ENCODE measurements at places on chromosomes 16 and 17. TPM values are rescaled to one million over a fixed set of nuclear protein-coding genes. Genes with fewer than 3 reads are reported as not detected.

The XAF1 gene
- 2.0 TPM for total RNA-seq

The ZG16 gene
- not detected for total RNA-seq

The GRIN2A gene
- 6.9 TPM for total RNA-seq

GRCh38 chr17:63356337-63356757 is 89.8 kb downstream of the CYB561 start:
- DNase-seq: no peak

DNA sequence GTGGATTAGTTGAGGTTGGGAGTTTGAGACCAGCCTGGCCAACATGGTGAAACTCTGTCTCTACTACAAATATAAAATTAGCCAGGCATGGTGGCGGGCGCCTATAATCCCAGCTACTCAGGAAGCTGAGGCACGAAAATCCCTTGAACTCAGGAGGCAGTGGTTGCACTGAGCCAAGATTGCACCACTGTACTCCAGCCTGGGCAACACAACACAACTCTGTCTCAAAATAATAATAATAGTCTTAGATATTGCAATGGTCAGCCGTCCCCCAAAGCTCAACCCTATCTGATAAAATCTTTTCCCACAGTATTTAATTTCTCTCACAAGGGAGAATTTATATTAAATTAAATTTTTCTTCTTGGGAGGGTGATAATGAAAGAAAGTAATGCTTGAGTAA is 169.6 kb downstream of the XYLT1 start:
- no peak for DNase-seq

DNA sequence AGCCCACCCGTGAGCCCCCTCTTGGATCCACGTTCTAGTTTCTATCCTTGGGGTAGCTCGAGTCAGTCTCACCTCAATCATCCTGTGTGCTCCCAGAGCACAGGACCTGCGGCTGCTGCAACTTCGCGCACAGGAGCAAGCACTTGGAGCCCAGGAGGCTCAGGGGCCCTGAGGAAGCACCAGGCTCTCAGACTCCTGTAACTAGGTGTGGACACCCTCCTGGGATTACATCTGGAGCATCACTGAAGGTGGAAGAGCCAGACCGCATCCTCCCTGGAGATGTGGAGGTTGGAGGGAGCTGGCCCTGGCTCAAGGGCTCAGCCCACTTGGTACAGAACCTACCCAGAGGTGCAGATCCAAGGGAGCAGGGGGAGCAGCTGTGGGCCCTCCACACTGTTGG is 2.7 kb downstream of the HBQ1 start:
- no peak for DNase-seq

DNA sequence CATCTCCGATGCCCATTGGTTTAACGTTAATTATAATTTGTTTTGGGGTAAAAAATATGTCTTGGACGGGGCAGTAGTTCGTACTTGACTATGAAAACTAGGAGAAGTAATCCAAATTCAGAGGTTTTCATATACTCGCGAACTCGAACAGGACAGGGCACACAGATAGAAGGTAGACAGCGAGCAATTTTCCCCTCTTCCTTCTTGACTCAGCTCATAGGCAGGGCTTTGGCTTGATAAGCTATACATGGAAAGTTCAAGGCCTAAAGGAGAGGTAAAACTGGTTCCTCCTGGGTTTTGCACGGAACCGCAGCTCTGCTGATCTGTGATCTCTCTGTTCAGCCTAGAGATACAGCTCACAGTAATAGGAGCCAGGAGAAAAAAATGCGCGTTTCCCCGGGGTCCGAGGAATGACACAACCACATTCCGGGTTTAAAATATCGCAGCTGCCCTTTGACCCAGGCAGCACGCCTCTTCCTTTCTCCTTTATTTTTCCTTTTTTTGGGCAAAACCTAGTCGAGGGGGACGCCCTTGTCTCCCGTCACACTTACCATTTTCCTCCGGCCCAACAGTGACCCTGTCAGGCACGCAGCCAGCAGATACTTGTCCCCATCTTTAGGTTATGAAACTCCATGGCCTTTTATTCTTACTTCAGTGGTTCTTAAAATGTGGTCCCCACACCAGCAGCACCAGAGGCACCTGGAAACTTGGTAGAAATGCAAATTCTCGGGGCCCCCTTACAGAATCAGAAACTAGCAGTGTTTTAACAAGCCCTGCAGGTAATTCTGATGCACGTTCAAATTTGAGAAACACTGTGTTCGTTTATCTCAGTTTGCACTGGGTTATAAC is 1.7 kb upstream of the LASP1 start:
- no peak for DNase-seq

DNA sequence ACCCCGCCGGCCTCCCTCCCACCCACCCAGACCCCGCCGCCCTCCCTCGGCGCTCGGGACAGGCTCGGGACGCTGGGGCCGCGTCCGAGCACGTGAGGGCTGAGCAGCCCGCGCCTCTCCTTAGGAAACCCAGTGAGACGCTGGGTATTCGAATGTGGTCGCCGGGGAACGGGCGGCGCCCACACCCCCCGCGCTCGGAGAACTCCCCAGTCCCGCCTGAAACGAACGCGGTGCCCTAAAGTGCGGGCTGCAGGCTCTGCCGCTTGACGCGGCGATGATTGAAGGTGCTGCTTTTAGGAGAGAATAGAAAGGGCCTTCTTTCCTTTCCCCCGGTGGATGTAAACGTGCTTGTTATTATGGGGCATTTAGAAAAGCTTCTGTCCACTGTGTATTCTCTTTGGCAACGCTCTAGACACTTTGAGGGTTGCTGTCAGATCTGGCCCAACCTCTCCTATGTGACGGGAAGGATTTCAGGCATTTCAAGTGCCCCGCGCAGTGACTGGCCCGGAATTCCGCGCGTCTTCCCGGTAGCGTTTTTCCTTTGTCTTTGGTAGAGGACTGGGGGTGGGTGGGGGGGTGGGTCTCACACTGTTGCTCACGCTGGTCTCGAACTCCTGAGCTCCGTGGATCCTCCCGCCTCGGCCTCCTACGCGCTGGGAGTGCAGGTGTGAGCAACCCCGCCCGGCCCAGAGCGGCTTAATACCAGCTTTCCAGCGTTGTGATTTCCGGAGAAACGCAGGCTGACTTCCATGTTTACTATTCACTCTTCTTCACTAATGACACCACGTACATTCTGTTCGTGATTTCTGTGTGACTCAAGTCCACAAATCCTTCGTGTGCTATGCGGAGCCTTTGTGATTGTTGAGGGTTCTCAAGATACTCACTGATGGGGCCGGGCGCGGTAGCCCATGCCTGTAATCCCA is 21.8 kb upstream of the FOXK2 start:
- DNase-seq: peak; percentile 50

DNA sequence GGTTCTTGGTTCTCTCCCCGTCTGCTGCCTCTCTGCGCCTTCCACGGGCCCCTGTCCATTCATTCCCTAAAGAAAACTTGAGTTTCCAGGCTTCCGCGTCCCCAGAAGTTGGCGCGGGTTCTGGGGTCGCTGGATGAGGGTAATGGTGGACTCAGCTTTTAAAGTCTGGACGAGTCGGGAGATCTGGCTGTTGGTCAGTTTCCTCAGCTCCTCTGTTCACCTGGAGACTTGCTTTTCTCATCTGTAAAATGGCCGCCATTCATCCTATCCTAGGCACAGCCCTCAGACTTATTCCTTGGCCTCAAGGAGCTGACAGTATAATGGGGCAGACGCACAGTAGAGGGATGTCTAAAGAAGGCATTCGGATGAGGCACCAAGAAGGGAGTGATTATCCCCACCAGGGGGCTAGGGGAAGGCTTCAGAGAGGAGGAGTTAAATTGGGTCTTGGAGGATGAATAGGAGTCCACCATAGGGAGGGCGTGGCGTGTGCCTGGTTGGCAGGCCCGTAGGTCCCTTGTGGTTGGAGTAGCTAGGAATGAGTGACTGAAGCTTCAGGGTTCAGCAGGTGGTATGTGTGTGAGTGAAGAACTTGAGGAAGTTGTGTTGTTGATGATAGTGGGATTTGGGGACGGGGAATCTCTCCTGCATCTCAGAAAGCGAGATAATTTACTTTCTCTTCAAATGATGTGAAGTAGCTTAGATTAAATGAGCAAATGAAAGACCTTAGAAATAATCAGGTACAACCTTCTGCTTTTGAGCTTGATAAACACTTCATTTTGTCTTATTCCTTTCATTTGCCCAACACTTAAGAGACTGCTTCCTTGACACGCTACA is 652 bp downstream of the VPS35L start:
- no peak for DNase-seq

- DNase-seq: no peak
Observed at GRCh38 chr16:74718741-74719610, 18.3 kb upstream of the MLKL start.

DNA sequence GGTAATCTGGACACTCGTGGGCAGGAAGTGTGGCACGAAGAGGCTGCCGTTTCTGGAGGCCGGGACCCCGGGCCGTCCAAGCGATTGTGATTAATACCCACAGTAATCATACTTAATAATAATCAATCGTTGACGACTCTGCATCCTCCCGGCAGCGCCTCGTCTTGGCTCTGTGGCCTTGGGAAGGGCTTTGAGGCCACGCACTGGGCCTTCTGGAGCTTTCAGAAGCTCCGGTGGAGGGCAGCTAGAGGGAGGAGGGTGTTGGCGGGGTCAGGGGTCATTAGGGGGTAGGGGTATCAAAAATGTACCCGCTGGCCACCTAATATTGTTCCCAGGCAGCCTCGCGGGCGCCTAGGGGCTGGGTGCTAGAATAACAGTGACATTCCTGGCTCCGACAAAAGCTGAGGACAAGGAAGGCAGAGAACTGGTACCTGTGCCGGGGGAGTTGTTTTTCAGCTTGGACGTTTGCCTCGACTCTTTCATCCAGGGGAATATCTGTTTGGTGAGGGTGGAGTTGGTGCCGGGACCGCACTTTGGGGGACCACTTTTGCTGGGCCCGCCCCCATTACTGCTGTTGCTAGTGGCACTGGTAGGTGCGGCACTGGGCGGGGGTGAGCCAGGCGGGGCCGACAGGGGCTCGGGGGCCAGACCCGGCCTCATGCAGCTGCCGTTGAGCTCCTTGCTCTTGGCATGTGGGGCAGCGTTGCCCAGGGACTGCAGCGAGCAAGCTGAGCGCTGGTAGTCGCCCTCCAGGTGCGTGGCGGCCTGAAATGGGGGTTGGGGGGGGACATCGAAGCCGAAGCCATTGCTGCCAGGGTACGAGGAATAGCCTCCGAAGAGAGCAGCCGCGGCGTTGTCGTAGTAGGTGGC is 6.9 kb upstream of the HOXB2 start:
- no peak for DNase-seq

DNA sequence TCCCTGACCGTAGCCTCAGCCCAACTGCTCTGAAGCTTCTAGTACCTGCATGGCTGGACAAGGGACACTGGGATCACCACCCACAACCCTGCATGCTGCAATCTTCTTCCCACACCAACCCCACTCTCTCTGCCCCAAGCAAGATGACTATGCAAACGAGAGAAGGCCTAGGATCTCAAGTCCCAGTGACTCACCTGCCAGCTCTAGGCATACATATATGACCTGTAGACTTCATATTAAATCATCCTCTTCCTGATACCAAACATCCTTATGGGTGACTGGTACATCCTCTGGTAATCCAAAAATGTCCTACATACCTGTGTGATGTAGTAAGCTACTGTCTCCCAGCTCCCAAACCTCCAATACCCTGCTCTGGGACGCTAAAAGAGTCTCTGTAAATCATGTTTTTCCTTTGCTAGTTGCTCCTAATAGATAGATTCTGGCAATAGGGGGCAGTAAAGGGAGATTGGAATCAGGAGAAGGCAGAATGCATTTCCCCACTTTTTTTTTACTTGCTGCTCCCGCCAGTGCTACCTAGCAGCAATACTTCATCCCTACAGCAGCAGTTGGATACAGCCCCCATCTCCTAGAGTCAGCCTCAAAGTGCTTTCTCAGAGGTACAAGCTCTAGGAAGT is 43.4 kb upstream of the SOX9 start:
- DNase-seq: no peak

- no peak for DNase-seq
Observed at GRCh38 chr17:44607836-44608690, 48.2 kb upstream of the MEIOC start.

GRCh38 chr17:78665387-78665951 is 88.3 kb upstream of the DNAH17 start:
- DNase-seq: no peak

GRCh38 chr16:50498431-50499155 is 49.6 kb upstream of the NKD1 start:
- no peak for DNase-seq

GRCh38 chr17:34675143-34675542 is 95.8 kb downstream of the TMEM132E start:
- no peak for DNase-seq

DNA sequence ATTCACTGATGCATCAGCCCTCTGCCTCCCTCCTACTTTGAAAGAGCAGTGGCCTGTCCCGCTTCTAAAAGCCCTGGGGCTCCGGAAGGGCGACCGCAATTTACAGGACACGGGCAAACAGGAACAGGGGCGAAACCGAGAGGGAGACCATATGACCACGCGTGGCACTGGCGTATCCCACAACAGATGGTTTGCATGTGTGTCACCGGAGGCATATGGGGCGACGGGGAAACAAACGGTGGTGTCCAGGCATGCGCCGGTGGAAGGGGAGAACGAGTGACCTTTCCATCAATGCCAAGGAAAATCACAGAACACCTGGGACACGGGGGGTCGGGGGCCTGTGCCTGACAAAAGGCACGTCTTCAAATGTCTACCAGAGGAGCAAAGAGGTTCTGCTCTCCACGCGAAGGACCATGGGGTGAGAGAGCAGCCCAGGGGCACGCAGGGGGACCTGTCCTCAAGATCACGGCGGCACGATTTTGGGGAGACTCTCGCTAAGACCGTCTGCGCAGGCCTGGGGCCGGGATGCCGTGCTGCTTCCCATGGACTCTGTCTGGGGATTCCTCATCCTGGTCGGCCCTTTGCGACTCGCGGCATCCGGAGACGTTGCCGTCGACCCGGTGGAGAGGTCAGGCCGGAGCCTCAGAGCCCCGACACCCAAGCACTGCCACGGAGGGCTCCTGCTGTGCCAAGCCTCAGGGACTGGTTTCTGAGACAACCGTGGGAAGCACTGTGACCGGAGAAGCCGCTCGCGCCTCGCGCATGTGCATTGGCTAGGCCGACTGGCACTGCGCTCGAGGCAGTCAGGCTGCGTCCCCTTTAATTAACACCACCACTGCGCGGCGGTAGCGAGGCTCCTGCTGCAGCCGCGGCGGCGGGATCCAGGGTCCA is 12.8 kb upstream of the KCNJ18 start:
- DNase-seq: no peak

DNA sequence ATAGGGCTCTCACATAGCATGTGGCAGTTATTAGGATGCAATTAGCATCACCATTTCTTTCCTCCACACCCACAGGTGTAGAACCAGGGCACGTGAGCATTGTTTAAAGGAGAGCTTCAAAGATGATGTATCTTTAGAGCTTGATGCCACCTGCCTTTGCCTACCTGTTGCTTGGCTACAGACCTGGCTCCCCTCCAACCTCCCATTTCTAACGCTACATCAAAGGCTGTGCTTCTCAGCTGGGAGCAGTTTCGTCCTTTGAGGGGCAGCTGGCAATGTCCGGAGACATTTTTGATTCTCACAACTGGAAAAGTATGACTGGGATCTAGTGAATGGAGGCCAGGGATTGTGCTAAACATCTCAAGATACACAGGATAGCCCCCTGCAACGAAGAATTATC is 78.5 kb upstream of the CLEC3A start:
- no peak for DNase-seq

All from frontal cortex (tissue), 4 donors.